CD8-positive, alpha-beta memory T cell (primary cell): ENCODE measurements at places on chromosomes 2 and 18. TPM values are rescaled to one million over a fixed set of nuclear protein-coding genes. Genes with fewer than 3 reads are reported as not detected.

DNA sequence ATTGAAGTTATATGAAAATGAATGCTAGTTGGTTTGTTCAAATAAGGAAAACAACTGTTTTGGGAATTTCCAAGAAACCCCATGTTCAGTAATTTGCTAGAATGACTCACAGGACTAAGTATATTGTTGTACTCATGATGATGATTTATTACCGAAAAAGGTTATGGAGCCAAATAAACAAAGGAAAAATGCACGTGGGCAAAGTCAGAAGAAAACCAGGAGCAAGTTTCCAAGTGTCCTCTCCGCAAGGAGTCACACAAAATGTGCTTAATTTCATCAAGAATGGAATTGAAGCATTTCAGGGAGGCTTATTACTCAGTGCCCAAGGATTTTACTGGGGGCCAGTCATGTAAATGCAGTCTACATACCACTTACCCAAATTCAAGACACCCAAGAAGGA lies 1652.4 kb upstream of the TMEFF2 start:
- no peak for DNase-seq

DNA sequence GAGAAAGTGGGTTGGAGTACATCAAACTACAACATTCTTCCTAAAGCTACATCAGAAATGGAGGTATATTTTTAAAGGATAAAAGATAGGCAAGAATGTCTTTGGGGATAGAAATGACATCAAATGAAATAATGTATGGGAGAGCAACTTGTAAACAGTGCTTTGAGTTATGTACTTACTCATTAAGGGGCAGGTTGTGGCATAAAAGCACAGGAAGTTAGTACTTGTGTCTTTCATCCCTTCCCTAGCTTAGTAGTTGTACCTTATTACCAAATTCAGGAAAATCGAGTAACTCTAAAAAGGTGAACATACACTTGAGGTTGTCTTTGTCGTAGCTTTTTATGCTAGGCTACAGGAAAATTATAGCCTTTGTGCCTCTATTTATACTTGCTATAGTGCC lies 28.9 kb downstream of the PPP1CB start:
- DNase-seq: no peak

- no peak for DNase-seq
Observed at GRCh38 chr2:213224366-213224765, 59.9 kb upstream of the SPAG16 start.

- DNase-seq: no peak
Observed at GRCh38 chr2:241739651-241740050, 5.2 kb downstream of the D2HGDH start.

DNA sequence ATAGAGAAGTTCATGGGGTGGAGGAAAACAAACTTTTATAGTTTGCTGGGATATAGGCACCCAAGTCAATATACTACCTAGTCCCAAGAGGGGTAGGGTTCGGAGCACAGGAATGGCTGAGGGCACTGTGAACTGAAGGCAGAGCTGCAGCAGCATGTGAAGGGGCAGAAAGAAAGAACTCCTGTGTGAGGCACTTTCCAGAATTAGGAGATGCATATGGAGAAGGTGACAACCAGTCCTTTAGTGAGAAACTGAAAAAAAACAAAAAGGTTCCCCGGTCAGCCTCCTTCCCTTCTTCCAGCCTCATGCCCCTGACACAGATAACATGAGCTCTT lies 429.1 kb downstream of the DSC3 start:
- DNase-seq: no peak

GRCh38 chr2:113012436-113013335 lies 7.4 kb downstream of the IL36A start:
- no peak for DNase-seq

DNA sequence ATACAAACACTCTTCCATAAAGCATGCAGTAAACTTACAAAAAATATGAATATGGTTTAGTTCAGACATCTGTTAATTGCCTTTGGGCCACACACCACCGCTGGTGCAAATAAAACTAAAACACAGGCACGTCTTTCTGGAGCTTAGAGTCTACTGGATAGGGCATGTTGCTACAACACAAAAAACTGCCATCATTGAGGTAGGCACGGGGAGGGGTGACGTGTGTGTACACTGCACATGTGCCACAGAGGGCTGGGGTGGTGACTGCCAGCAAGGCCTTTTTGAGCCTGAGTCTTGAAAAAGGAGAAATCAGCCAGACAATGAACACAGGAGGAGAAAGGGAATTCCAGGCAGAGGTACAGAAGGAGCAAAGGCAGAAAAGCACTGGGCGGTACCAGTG lies 5.1 kb downstream of the SERPINE2 start:
- DNase-seq: no peak

GRCh38 chr2:214395040-214395439 lies 15.8 kb upstream of the VWC2L start:
- no peak for DNase-seq

GRCh38 chr2:186559370-186559769 lies 30.5 kb upstream of the ITGAV start:
- DNase-seq: no peak

- no peak for DNase-seq
Observed at GRCh38 chr18:46464926-46465655, 191.9 kb downstream of the LOXHD1 start.

DNA sequence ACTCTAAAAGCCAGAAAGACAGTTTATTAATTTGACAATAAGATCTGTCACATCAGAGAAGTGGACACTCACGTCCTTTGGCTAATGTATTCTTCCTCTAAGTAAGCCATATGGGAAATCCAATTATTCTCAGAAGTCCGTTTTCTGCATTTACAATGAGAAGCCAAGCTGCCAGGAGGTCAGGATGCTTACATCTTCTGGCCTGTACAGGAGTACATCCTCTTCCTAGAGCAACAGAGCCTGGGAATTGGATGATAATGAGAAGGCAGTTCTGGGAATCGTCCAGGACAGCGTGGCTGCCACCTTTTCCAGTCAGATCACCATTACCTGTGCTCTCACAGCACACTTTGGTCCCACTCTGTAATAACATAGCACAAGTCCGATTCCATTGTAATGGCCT lies 5.2 kb downstream of the RAPGEF4 start:
- DNase-seq: no peak

GRCh38 chr2:179247318-179248023 lies 17.2 kb downstream of the SESTD1 start:
- DNase-seq: no peak

- DNase-seq: no peak
Observed at GRCh38 chr2:56021136-56021474, 97.5 kb upstream of the EFEMP1 start.

DNA sequence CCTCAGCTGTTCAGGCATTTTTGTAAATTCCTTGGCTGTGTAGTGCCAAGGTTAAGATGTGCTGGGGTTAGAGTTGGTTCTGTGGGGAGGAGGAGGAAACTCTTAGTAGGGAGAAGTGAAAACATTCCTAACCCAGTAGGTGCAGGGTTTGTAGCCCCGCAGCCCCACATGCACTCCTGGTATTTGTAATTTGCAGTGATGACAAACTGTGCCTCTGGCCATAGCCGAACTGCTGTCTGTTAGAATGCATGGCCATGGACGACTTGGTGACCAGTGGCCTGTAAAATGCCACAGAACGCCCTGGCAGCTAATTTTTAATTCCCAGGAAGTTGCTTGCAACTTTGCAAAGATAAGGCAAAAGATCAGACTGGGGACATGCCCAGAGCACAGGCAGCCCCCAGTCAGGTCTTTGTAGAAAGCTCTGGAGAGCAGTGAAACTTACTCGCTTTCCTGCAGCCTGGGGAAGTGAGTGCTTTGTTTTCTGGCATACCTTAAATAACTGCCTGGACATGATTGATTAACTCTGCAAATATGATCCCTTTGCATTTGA lies 38.4 kb downstream of the LYPD6B start:
- no peak for DNase-seq

Gene TRIM54
- total RNA-seq: 0.22 TPM

Gene STRADB
- total RNA-seq: 22.3 TPM

Gene BMP10
- total RNA-seq: not detected

Gene KLHL14
- not detected for total RNA-seq

Gene ANKRD44
- 150 TPM for total RNA-seq

Gene FAM124B
- not detected for total RNA-seq

Gene CCDC141
- 1.6 TPM for total RNA-seq

Gene B3GNT7
- 0.16 TPM for total RNA-seq
